ENCODE measurements at places on chromosomes 12 and 14.

DNA sequence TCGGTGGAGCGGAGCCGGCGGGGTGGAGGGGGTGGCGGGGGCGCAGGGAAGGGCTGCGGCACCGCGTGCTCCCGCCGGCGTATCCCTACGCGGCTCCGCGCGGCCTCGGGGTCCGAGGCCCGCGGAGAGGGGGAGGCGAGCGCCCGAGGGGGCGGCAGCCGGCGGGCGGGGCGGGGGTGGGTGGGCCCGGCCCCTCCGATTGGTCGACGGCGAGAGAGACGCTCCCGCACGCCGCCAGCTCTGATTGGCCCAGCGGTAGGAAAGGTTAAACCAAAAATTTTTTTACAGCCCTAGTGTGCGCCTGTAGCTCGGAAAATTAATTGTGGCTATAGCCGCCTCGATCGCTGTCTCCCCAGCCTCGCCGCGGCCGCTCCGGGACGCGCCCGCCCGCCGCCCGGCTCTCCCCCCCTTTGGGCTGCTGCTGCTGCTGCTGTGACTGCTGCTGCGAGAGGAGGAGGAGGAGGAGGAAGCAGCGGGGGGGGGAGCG lies at the start of gene FOXG1:
Gene FOXG1, plus strand, starts transcription at position 319 of the 487 bp plus-strand sequence. CDS start 493 bp downstream, outside the sequence.
- no peak for DNase-seq

GRCh38 chr12:22287776-22288621 lies 46.5 kb downstream of the ST8SIA1 start:
- no peak for DNase-seq

DNA sequence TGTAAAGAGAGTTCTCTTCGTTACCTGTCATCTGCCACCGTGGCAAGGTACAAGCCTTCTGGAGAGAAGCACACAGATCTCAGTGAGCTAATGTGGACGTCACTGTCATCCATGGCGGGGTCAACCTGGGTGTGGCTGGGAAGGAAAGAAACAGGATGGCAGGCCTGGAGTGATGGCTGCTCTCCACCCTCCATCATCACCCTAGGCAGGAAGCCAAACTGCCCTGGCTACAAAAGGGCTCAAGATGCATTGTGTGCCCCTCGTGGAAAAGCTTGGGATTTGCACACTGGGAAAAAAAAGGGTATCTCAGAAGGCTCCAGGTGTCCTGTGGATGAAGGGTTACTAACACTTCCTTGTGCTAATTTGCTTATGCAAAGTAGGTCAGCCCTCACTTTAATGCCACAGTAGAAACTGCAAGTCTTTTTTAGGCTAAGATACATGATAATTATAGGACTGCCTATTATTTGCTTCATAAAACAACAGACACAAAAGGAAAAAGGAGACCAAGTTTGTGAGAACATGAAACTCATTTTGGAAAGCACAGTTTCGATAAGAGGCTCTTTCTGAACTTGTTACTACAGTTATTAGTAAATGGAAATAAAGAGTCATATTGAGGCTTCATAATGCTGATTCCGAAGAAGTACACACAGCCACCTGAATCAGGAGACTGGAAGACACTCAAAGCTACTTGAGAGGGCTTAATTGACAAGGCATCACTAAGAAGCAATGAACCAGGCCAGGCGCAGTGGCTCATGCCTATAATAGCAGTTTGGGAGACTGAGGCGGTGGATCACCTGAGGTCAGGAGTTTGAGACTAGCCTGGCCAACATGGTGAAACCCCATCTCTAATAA lies 18.9 kb downstream of the RFC5 start:
- no peak for DNase-seq

- no peak for DNase-seq
Observed at GRCh38 chr14:105529569-105530284, 3.3 kb downstream of the TMEM121 start.

DNA sequence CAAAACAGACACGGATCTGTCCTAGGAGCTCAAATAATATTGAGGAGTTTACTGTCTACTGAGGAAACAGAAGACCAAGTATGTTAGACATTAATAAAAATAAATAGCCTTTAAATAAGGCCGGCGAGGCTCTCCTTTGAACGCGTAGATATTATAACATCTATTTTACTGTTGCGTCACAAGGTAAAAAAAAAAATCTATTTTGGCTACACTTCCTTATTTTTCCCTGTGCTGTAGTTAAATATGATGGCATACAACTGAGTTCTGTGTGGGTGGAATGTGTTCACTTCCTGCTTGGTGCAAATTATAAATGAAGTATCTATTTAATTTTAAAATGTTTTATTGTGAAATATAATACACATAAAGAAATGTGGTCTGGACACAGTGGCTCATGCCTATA lies 17.2 kb upstream of the RAD52 start:
- no peak for DNase-seq

DNA sequence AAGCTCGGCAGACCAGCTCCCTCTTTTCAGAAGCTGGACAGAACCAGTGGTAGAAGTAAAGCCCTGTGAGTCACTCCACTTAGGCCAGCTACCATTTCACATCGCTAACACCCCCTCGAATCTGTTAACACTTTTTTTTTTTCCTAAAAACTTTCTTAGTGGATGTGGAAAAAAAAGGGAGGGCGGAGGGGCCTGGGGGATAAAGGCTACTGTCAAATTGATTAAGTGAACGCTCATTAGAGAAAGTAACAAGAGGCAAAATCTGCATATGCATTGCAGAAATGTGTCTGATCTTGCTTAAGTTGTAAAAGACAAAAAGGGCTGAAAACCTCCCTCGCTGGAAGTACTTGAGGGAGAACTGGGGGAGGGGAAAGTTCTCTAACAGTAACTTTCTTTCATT lies 86.6 kb upstream of the OTX2 start:
- no peak for DNase-seq

GRCh38 chr14:25896777-25897176 lies 701.1 kb downstream of the NOVA1 start:
- DNase-seq, result no peak

- DNase-seq, result no peak
Observed at GRCh38 chr12:78622529-78623195, 241.9 kb upstream of the SYT1 start.

- DNase-seq, result no peak
Observed at GRCh38 chr14:74888164-74889158, 6.7 kb downstream of the DLST start.

DNA sequence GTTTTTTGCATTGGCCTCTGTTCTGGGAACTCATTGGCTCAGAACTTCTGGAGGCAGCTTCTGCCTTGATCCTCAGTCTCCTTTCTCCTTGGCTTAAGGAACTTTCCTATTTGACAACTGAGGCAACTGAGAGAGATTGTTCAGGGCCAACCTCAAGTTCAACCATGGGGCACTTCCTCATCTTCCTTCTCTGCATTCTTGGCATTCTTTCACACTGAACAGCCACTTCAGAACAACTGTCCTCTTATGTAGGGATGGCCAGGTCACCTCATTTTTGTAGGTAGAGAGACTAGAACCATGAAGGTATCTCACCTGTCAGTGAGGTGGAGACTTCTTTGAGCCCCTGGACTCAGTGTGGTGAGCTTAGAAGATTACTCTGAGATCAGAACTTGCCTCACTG lies 63.0 kb upstream of the NRXN3 start:
- DNase-seq, result no peak

- DNase-seq, result no peak
Observed at GRCh38 chr14:20386276-20386855, 26.9 kb downstream of the TEP1 start.

GRCh38 chr14:99117671-99118045 lies 154.3 kb downstream of the BCL11B start:
- no peak for DNase-seq

DNA sequence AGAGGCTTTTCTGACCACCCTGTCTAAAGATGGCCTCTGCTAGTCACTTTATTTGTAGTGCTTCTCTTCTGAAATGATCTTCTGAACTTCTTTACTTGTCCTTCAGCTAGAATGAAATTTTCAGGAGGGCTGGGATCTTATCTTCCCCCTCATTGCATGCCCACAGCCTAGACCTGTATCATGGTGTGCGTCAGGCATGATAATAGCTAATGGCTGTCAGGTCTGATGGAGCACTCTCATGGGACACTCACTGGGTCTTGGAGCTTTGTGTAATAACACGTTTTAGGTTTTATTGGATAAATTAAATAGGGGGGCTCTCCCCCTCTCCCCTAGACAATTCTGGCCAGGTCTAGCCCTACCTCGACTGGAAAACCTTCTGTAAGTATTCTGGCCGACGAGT lies 97.1 kb upstream of the NRXN3 start:
- DNase-seq, result no peak

DNA sequence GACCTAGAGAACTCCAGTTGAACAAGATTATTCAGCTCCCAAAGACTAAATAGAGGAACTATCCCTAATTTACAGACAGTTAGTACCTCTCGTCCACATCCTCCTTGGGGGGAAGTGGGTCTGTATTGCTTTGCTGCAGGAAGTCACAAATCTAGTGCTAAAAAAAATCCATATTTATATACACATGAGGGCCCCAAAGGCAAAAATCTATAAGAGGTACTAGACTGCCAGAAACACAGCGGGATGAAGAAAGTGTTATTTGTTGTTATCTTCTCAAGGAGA lies 190.1 kb downstream of the TTC8 start:
- no peak for DNase-seq

DNA sequence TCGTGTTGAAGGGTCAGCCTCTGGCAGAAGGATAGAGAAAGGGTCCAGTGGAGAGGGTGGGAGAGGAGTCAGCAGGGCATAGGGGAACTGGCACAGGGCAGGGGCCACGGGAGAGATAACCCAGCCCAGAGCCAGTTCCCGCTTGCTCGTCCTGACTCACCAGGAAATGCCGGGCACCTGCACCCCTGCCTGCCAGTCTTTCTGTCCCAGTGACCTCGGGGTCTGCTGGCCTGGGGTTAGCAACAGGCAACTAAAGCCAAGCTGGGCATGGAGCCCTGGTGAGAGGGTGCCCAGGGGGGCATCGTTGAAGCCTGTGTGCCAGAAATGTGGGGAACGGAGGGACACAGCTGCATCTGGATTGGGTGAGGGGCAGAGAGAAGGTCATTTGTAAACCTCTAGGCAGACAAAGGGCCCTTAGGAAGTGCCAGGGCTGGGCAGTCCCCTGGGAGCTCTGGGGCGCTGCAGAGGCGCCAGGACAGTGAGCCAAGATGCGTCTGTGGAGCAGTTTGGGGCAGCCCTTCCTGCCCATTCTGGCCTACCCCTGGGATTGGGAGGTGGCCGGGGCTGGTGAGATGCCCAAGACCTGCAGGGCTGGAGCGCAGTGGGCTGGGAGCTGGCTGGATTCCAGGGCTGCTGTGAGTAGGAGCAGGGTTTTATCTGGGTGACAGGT lies 5.5 kb downstream of the TNFAIP2 start:
- no peak for DNase-seq

DNA sequence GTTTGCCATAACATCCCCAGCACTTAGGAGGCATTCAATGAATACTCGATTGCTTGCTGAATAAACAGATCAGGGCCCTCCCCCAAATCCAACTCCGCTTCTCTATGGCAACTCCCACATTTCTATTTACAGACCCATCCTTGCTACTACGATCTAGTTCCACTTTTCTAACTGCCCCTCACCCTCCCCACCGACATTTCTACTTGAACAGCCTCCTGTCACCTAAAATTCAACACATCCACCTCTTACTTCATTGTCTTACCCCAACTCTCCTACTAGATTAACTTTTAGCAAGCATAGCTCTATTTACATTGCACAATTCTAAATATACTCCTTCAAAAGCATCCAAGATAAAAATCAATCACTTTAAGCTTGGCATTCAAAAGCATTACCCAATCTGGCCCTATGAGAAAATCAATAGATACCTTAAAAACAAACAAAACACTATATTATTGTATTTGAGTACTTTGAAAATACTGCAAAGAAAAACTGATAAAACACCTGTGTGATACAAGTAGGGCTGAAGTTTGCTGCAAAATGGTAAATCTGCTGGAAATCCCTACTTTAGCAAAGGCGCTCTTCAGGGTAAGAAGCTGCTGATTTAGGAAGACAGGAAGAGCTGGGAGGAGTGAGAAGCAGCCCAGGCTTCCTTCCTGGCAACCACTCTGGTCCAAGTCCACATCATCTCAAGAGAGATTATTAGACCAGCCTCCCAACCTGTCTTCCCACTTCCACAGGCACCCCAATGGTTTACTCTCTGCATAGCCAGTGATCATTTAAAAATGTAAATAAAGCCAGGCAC lies 96.4 kb downstream of the HECTD4 start:
- DNase-seq, result no peak

DNA sequence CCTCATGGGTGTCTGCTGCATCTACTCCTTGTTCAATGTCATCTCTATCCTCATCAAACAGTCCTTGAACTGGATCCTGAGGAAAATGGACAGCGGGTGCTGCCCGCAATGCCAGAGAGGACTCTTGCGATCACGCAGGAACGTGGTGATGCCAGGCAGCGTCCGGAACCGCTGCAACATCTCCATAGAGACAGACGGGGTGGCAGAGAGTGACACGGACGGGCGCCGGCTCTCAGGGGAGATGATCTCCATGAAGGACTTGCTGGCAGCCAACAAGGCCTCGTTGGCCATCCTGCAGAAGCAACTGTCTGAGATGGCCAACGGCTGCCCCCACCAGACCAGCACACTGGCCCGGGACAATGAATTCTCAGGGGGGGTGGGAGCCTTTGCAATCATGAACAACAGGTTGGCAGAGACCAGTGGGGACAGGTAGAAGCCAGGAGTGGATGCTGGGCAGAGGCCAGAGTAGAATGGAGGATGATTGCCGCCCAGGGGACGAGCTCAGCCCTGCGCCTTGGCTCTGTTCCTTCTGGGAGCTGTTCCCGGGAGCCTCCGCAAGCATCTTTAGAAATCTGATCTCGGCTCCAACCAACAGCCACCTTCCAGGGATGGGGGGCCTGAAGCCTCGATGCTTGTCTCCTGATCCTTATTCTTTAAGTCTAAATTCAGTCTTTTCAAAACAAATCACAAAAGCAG lies 71.6 kb upstream of the PSMC1 start:
- DNase-seq, result no peak

- DNase-seq, result no peak
Observed at GRCh38 chr12:45122768-45123380, 72.0 kb upstream of the DBX2 start.

GRCh38 chr12:70255311-70255710 lies 12.1 kb downstream of the CNOT2 start:
- no peak for DNase-seq

DNA sequence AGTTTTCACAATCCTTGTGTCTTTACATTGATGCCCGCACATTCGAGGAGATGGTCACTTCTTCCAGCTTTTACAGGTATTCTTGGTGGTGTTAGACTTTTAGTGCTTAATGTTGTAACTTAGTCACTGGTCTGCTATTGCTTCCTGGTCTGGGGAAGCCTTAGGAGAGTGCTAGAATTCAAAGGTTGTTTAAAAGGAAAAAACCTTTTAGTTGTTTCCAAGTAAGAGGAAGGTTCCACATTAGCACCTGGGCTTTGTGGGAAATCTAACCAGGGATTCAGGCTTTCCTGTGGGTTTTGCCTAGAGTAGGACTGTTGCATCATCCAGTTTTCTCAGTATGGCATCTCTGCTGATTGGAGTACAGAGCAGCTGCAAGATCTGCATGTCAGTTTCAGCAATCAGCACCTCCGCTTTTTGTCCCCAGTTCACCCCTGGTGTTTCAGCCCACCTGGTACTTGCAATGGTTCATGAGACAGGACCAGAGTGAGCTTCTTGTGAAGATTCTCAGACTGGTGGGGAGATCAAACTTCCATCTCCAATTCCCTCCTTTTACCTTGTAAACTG lies 44.0 kb upstream of the PLBD1 start:
- DNase-seq, result no peak

Measured in stimulated activated CD8-positive, alpha-beta memory T cell treated with anti-CD3 and anti-CD28 coated beads, Interleukin-15, amount 100 ng/mL, for 24 hours (primary cell).